Esophagus muscularis mucosa (tissue), 4 donors: ENCODE measurements at places on chromosomes 7 and 10.

GRCh38 chr7:46143949-46144917, 223.2 kb upstream of the IGFBP3 start:
- DNase-seq = no peak

- DNase-seq = no peak
Observed at GRCh38 chr10:67780759-67781538, 57.0 kb downstream of the DNAJC12 start.

DNA sequence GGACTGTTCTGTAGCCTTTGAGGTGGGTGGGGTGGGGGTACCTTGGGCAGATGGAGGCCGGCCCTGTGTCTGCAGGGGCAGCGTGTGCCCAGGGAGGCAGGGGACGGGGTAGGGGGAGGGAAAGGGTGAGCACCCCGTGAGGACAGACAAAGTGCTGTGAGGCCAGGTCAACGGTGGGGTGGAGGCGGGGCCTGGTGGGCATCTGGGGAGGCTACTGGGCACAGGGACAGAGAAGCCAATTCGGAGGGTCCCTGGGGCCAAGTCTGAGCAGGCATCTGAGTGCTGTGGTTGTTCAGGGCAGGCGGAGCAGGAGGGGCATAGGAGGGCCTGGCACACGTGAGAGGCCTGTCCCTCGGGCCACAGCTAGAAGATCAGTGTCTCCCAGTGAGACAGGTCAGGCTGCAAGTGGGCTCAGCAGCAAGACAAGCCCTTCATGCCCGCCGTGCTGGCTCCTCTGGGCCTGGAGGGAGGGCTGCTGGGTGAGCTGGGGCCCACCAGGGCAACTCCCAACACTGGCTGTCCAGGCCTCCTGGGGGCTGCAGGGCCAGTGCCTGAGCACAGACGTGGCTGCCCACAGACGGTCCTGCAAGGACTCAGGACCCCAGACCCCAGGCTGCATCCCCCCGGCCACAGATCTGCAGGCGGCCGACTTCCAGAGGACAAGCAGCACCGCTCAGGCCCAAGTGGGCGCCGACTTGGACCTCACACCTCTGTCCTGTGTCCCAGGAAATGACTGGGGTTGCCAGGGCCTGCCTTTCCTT, 26.4 kb upstream of the KNDC1 start:
- no peak for DNase-seq

DNA sequence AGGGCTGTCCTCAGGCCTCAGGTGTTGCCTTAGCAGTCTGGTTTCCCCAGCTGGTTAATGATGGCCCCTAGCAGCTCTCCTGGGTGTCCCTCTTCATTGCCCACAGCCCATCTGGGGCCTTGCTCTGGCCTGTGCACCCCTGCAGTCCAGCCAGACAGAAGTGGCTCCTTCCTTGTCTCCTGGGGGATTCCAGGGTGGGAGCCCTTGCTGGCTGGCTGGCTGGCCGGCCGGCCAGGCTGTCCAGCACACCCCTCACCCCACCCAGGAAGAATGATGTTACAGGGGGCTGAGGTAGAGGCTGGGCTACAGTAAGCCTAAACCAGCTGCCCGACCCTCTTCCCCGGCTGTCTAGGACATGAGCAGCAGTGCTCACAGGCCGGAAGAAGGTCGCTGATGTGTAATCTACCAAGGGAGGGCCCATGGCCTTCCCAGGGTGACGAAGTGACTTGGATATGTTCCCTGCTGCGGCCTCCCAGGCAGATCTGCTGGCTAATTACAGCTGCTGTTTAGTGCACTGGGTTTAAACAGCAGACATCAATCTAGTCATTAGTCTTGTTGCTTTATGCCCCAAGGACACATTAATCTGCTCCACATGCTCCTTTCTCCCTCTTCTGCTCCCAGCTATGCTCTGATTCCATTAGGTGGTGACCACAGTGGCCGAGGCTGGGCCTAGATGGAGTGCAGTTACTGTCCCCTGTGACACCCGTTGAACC, 53.8 kb upstream of the LRRC4 start:
- no peak for DNase-seq

DNA sequence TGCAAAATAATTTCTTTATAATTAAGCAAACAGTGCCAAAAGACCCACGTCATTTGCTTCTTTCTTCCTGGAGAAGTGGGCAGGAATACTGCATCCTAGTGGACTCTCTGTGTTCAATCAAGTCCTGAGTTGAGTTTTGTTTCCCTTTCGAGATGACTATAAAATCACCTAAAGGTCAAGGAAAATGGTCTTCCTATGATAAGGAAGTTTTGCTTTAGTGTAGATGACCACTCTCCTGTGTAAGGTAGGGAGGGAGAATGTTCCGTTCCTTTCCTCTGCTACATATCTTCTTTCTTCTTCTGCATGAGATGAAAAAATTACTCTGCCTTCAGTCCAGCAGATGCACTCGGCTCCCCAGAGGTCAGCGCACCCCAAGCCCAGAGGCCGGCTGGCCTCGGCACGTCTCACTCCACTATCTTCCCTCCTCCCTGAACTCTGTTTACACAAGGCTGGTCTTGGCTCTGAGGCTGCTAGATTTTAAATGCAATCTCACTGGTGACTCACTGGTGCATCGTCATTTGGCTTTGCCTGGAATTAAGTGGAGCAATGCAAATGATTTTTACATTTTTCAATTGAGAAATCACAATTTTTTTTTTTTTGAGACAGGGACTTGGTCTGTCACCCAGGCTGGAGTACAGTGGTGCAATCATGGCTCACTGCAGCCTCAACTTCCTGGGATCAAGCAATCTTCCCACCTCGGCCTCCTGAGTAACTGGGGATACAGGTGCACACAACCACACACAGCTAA, 18.6 kb upstream of the VDAC2 start:
- DNase-seq = no peak

GRCh38 chr7:559396-559705, 39.7 kb upstream of the PDGFA start:
- no peak for DNase-seq

DNA sequence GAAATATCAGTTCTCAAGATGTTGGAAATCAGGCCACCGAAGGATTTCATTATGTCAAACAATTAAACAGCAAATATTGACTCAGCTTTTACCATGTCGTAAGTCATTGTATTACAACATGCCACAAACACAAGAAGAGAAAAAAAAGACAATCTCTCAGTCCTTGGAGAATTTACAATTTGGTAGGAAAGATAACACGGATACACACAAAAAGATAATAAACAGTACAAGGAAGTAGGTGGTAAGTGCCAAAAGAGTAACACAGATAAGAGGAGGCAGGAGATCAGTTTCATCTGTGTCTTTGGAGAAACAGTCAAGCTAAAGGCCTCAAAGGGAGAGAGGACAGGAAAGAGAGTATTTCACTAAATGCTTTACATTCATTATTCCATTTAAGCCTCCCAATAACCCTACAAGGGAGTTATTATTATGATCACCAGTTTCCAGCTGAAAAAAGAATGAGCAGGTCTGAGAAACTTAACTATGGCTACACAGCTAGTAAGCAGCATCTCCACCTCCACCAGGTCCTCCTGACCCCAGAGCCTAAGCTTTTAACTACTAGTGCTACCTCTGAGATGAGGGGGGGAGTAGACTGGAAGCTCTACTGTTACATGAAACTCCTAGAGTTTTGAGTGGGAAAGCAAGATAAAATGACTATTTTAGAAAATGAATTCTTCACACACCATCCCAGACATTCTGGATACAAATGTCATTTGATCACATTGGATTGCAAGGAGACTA, 13.9 kb upstream of the DNAJC1 start:
- no peak for DNase-seq

- DNase-seq = no peak
Observed at GRCh38 chr10:63801166-63801565, 280.0 kb downstream of the REEP3 start.

GRCh38 chr10:57694956-57695608, 572.6 kb downstream of the IPMK start:
- DNase-seq = no peak

DNA sequence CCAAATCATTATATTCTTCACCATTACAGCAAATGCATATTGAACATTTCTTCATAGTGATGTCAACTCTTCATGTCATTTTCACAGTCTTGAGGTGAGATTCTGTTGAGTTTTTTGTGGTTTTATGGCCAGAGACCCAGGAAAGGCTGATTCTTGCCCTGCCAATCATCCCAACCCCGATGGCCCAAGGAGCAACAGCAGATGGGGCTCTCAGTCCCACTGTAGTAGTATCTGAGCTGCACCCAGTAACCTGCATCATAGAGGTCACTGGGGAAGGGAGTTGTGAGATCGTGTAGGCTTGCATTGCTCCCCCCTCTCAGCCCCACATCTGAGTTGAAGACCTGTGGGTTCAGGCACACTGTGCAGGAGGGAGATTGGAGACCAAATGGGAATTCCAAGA, 26.7 kb downstream of the ZSCAN25 start:
- DNase-seq = peak; percentile 45

DNA sequence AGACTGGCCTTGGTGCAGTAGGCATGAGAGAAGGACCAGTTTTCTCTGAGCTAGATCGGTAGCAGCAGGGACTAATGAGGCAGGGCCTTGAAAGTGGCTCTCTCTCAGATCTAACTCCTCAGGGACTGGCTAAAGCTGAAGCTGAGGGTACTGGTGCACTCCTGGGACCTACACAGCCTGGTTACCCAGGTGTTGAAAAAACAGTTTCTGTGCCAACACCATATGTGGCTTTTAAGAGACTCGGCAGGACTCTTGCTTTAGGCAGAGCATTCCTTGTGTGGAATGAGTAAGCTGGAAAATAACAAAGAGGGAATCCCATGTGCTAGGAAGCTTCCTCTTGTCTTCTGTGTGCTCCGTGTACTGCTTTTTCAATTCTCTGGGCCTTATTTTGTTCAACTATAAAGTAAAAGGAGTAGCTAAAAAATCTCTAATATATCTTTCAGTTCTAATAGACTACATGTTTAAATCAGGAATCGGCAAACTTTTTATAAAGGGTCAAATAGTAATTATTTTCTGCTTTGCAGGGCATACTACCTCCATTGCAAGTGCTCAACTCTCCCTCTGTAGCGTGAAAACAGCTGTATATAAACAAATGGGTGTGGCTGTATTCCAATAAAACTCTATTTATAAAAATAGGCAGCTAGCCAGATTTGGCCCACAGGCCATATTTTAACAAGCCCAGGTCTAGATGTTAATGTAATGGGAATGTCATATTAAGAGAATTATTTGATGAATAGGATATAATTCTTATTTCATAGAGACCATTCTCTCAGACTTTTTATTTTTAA, 186.1 kb upstream of the KAT6B start:
- DNase-seq = no peak

- no peak for DNase-seq
Observed at GRCh38 chr10:85900487-85900886, 466.1 kb downstream of the GRID1 start.

DNA sequence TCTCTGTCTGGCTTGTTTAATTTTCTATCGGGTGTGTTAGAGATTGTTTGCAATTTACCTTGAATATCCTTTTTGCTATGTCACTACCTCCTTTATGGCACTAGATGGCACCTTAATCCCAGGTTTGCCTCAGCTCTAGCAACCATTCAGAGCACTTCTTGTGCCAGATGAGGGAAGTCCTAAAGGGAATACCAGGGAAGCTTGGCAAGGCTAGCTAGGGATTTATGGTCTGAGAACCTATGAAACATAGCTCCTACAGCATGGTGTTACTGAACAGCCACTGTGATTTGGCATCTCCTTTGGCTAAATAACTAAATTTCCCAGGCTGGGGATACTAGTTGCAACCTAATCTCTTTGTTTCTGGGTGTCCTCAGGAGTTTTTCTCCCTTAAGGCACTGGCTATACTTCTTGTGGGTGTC, 69.0 kb upstream of the VOPP1 start:
- no peak for DNase-seq

DNA sequence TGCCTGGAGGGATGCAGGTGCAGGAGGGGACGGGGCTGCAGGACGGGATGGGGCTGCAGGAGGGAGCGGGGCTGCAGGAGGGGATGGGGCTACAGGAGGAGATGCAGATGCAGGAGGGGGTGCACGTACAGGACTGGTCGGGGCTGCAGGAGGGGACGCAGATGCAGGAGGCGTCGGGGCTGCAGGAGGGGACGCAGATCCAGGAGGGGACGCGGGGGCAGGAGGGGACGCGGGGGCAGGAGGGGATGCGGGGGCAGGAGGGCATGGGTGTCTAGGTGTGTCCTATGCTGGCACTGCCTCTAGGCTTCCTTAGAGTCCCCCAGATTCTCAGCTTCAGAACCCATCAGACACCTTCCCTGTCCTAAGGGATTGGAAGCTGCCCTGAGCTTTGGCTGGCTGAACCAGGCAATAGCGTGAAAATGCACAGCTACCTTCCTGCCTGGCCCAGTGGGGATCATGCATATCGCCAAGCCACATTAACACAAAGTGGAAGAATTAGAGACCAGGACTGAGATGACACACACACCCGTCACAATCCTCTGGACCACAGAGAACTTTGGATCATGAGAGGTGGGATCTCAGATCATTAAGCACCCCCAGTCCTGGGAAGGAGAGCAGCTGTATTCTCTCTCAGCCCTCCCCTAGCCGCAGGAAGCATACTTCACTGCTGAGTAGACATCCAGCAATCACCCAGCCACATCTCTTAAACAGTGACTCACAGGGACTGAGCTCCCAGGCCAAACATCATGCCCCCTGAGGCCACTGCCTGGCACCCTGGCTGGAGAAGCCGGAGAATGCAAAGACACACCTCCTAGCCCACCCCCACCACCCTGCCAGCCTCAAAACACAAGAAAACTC, 67.3 kb downstream of the VWA2 start:
- DNase-seq = no peak

DNA sequence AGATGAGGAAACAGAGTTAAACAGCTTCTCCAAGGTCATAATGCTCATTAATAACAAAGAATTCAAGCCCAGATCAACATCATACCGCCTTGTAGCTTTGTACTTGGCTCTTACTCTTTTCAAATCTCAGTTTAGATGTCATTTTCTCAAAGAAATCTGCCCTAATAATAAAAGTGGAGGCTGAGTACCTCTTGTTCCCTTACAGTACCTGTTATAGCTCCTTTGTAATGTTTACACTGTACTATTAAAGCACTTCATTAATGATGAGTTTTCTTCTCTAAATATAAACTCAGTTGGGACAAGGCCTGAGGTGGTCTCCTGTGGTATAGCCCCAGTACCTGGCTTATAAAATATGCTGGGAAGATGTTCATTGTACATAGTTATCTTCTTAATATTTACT, 7.8 kb downstream of the SMNDC1 start:
- no peak for DNase-seq

GRCh38 chr7:94351703-94352102, 43.0 kb upstream of the COL1A2 start:
- no peak for DNase-seq

DNA sequence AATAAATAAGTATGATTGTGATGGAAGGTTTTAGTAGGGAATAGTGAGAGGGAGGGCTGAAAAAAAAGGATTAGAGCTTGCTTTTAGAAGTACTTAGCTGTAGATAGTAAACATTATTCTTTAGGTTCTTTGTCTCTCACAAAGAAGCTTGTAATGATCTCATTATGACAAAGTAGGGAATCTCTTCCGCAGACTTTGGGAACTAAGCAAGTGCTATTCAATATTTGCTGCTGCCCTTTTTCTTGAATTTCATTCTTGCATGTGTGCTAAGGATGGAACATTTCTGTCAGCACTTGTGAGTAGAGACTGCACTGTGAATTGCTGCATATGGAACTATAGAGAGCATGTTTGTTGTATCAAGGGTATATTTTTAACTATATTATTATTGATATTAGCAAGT, 173.4 kb downstream of the ST7 start:
- DNase-seq = no peak
